ENCODE measurements at places on chromosomes 6 and 20.

- no peak for DNase-seq
Observed at GRCh38 chr6:91691449-91691848, 1104.6 kb upstream of the MAP3K7 start.

GRCh38 chr6:42279144-42279781 lies 61.6 kb upstream of the MRPS10 start:
- no peak for DNase-seq

DNA sequence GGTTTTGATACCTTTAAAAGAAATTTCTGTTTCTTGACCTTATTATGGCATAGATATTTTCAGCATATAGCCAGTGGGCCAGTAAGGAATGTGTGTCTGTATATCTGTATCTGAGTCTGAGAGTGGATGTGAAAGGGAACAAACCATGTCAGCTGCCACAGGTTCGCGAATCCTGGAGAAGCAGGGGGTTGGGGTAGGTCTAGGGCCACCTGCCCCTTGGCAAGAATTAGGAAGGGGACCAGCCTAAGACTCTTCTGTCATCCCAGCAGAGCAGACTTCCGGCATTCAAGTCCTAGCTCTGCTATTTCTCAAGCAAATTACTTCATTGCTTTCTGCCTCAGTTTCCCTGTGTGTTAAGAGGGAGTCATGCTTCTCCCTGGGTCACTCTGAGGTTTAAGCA lies 180.3 kb upstream of the SNX9 start:
- no peak for DNase-seq

DNA sequence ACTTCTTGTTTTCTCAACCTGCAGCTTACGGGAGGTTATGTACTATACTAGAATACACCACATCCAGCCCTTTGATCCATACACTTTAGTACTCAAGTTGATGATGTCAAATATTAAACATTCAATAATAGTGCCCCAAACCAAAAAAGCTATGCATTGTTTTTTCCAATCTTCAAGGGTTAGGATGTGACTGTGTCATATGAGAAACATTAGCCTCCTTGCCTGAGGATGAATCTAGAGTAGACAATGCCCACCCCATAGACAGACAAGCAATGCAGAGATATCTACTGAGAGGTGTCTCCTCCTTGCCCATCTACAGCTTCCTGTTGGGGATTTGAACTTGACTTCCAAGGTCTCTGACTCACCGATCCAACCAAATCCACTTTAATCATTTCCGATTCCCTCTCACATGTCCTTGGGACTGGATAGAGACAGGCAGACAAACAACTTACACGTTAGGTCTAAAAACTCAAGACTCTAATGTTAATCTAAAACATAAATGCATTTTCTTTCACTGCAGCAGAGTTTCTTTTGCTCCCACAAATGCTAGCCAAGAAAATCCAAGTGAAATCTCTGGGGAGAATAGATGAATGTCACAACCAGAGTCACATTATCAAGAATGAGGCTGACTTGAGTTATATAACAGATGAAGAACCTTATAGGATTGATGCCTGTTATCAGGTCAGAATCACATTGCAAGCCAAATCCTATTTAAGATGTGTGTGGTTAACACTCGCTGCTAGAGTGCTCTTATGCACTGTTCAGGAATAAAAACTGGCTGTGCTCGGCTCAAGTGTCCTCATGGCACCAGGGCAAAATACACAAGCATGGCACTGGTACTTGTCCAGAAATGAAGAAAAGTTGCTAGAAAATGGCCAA lies 75.5 kb upstream of the TNFAIP3 start:
- no peak for DNase-seq

DNA sequence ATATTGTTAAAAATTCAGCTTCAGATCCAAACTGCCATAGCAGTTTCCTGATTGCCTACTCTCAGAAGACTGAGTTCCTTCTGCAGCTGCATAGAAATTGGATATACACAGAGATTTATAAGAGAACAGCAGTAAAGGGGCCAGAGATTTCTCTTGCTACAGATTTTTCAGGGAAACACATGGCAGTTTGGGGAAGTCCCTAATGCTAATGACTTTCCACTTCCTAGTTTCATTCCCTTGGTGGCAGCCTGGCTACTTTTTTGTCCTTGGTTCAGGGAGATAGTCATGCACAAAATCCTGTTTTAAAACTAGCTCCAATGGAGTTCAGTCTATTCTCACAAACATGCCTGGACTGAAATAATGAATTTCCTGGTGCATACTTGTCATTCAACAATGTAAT lies 125.3 kb upstream of the PLCB4 start:
- DNase-seq = no peak

DNA sequence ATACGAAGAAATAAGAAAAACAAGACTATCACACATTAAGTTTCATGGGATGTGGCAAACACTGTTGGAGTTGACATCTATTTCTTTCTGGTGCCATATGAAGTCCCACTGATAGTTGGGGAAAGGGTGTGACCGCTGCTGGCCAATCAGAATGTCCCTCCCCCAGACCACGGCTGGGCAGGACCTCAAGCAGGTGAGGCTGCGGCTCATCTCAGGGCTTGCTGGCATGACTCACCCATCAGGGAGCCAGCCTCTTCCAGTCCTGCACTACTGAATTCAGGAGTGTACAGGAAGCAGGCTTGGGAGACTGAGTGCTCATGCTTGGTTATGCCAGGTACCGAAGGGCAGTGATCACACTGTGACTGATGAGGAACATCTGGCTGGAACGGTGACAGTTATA lies 18.9 kb downstream of the PREP start:
- DNase-seq = no peak

All from SHP77 (cell line).